Endodermal cell (in vitro differentiated cells): ENCODE measurements at places on chromosomes 4 and X. TPM values are rescaled to one million over a fixed set of nuclear protein-coding genes. Genes with fewer than 3 reads are reported as not detected.

RNF128 gene
- total RNA-seq: 0.74 to 1.1 TPM (median 0.84 TPM) in 3 replicates

DNA sequence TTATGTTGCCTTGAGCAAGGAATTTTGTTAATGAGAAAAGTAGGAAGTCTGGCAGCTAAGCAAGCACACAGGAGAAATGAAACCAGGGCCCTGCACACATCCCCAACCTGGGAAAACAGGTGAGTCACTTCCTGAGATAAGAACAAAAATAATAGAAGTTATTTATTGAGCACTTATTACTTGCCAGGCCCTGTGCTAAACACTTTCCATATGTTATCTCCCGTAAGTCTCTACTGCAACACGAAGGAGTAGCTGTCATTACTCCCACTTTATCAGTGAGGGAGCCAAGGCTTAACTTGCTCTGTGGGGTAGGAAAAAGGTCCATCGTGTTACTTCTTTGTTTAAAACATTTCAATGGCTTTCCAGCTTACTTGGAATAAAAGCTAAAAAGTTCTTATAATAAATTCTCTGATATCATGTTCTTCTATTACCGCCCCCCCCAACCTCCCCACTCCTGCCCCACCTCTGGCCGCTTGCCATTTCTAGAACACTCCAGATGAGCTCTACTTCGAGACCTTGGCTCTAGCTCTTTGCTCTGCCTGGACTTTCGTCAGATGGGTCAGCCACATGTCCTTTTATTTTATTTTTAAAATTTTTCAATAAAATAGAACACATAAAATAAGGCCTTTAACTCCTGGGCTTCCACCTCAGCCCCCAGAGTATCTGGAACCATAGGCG lies 36.3 kb upstream of the PLAC8 start:
- H3K27ac ChIP-seq: no peak overlapping the region
- DNase-seq: no peak
- no peaks in the 10 kb centered on the region for H3K36me3 ChIP-seq
- H3K4me3 ChIP-seq: no peak overlapping the region
- no peaks in the 10 kb centered on the region for H3K4me1 ChIP-seq
- no peaks in the 10 kb centered on the region for H3K27me3 ChIP-seq

- peaks cover 29% of the 10 kb centered on the region for H3K27me3 ChIP-seq
- H3K36me3 ChIP-seq: no peaks in the 10 kb centered on the region
- H3K4me1 ChIP-seq: no peaks in the 10 kb centered on the region
- no peak for DNase-seq
- H3K4me3 ChIP-seq: peak overlapping the region; percentile 73
Observed at GRCh38 chrX:74923942-74924448, 1.3 kb downstream of the NEXMIF start.

NPY1R gene
- 10.3 and 11.8 TPM in 2 replicates for total RNA-seq

DNA sequence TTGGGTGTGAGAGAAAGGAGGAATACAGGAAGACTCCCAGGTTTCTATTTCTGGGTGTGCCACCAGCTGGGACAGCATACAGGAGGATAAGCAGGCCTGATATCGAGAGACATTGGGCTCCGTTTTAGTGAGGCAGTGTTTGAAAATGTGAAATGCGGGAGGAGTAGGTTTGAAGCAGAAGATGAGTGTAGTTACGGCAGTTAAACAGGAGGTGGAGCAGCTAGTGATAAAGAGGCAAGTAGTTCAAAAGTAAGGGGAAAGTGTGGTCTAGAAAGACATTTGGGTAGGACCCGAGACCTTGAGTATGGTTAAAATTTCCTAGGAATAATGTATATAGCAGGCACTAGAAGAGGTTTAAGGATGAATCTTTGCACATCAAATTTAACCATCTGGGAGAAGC lies 42.4 kb downstream of the DCUN1D4 start:
- no peaks in the 10 kb centered on the region for H3K27me3 ChIP-seq
- DNase-seq: peak; percentile 73
- H3K36me3 ChIP-seq: peaks cover 64% of the 10 kb centered on the region
- no peak overlapping the region for H3K27ac ChIP-seq
- peaks cover 13% of the 10 kb centered on the region for H3K4me1 ChIP-seq
